GM04503 (cell line): ENCODE measurements at places on chromosomes 4 and X.
A peak's percentile ranks its signal among the peaks of the same experiment; 100 is the strongest.

DNA sequence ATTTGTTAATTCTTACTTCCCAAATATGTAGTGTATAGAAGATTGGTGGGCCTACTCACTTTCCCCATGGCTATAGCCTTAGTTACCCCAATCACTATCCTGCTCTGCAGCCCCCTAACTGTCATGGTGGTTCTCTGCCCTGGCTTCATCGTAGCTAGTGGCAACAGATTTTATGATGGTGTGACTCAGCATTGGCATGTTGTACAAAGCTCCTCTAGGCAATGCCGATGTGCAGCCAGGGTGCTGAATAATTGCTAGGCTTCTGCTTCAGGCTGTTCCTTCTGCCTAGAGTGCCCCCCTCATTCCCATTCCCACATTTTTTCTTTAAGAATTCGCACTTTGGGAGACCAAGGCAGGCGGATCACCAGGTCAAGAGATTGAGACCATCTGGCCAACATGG is 35.2 kb downstream of the AFF2 start:
- no peak for DNase-seq

DNA sequence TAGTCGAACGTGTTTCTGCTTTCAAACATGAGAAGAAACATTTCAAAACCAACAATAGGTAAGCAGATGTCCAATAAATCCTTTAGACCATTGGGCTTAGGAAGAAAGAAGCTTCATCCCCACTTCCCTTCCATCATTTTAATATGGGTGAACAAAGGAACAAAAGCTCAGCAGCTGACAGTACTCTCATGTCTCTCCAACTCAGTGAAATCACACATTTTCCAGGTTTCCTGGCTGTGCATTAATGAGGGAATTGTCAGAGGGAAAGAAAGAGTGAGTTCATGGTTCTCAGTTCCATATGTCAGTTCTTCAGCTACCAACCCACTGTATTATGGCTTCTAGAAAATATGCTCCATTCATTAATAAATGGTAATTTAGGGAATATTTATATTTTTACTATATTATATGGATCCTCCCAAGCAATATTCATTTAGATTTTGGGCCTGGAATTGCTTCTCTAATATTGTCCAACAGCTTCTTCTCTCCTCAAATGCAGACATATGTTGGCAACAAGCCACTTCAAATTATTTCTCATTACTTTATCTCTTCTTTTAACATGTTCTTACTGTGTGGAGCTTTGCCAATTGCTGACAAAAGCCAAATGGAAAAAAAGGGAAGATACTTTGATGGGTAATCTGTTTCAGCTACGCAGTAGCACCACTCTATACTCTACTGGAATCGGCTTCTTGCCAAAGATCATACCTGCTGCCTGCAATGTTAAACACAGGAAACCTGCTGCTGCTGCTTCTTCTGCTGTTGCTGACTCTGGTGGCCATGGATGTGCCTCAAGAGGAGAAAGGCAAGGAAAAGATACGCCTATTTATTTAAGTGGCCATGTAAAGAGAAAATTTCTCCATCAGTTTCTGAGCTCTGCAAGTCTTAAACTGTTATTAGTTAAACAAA is 1757.6 kb downstream of the ARAP2 start:
- no peak for DNase-seq

DNA sequence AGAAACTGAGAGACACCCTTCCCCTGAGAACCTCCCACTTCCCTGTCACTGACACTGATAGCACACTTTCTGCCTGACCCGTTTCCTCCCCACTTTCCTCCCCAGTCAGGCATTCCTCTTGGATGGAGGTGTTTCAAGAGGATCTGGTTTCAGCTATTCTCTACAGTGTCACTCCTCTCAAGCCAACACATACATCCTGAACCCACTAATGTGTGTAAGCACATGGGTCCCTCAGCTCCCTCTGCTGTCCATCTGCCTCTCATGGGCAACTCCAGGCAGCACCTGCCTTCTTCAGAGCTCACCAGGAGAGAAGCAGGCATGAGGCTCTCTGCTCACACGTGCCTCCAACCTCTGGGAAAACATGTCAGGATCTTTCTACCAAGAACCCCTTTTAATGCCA is 207.6 kb downstream of the NAF1 start:
- no peak for DNase-seq

DNA sequence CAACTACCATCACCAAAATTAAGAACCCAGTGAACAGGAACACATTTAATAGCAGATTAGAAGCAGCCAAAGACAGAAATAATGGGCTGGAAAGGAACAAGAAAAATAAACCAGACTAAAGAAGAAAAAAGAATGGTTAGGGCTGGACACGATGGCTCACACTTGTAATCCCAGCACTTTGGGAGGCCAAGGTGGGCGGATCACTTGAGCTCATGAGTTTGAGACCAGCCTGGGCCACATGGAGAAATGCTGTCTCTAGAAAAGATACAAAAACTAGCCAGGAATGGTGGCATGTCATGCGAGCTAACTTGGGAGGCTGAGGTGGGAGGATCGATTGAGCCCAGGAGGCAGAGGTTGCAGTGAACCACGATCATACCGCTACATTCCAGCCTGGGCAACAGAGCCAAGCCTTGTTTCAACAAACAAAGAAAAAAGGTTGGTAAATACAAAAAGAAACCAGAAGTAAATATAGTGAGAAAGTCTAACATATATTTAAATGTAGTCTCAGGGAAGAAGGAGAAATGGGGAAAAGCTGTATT is 102.0 kb downstream of the AFAP1 start:
- DNase-seq, result no peak

DNA sequence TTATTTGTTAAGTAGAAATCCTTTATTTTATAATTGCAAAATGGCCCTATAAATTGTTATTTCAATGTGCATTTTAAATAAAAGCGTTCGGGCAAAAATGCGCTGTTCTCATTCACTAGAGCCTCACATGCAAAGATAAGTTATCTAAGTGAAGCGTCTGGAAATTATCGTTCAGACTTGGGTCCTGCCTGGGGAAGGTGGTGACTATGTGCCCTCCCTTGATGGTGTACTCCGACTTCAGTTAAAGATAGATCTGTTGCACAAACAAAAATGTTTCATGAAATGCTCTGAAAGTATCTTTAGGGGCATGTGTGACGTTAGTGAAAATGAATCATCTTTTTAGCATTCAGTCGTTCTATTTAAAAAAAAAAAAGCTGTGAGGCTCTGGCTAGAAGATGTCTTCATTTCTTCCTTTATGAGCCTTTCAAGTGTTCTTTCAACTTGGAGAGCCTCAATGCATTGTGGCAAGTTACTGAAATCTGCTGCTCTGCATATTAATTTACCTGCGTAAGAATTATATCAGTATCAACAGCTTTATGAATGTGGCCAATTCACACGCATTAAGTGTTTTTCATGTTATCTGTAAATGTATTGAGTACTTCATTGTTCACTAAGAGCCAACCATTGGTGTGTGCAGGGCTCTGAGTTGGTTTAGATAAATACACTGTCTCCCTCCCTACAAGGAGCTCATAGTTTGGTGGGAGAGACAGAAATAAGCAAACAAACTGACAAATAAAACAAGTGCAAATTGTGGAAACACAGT is 83.0 kb downstream of the AFF1 start:
- DNase-seq, result peak; percentile 42

- DNase-seq, result peak; percentile 49
Observed at GRCh38 chrX:134502686-134503085, 42.7 kb downstream of the HPRT1 start.

- DNase-seq, result no peak
Observed at GRCh38 chr4:155530290-155530689, 136.4 kb upstream of the GUCY1A1 start.

DNA sequence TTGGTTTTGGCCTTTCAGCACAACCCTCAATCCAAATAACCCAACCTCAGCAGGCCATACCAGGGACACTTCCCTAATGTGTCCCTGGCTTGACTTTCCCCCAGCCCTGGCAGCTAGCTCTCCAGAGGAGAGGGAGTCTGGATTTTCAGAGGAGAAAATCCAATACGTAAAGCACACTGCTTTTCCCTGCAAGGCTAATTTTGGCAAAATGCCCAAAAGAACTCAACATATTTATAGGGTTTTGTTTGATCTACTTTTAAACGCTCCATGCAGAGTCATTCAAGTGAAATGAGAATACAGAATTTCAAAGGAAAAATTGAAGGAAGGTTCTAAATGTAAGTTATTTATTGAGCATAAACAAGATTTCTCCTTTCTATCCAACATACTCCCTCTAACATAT is 167.2 kb downstream of the SH3KBP1 start:
- DNase-seq, result no peak

DNA sequence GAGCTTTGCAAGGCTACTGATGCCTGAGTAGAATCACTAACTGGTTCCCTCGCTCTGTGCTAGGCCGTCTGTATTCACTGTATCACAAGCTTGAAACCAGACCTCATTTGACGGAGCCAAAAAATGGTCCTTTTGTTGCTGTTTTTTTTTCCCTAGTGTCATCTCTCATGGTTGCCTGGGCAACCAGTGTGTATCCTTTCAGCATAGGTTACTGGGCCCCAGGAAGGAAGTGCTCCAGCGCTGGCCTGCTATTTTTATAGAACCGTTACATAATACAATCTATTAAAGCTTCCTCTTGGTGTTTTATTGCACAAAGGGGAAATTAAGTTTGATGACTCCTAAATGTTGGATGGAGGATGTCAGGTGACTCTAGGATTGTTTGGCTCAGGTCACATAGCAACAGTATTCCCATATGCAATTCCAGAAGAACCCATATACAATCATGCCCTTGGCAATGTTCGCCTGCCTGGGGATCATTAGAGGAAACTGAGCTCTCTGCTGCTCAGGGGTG is 220.4 kb downstream of the SPRY1 start:
- DNase-seq, result no peak

DNA sequence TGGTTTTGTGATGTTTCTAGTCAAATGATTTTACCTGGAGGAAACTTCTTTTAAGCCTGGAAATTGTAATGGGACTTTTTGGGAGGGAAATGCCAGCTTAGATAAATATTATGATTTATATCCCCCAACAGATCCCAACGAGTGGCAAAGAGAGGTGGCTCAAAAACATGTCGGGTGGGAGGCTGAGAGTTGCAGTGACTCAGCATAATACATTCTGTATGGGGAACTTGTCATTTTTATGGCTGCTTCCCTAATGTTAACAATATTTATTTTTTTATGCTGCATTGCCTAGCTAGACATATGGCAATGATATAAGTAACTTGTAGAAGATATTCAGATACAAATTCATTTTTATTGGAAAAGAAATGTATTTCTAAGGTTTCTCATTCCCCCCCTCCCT is 219.0 kb downstream of the ARHGAP10 start:
- no peak for DNase-seq

GRCh38 chr4:149993030-149993429 is 85.2 kb upstream of the DCLK2 start:
- no peak for DNase-seq

- DNase-seq, result no peak
Observed at GRCh38 chrX:125646195-125646594, 326.5 kb downstream of the TEX13C start.

DNA sequence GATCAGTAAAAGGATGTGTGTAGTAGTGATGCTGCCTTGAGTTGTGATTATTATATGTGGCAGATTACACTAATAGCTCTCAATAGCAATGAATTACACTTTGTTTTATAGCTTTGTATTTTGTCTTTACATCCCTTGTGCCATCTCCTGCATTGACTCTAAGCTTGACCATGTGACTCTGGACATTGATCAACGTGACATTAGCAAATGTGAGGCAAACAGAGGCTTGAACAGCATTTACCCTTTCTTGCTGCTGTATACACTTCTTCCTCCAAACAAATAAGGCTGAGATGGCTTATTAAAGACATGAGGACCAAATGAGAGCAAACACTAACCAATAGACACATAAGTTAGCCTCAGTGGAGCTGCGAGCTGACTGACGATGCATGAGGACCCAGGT is 63.5 kb downstream of the MAD2L1 start:
- DNase-seq, result no peak

DNA sequence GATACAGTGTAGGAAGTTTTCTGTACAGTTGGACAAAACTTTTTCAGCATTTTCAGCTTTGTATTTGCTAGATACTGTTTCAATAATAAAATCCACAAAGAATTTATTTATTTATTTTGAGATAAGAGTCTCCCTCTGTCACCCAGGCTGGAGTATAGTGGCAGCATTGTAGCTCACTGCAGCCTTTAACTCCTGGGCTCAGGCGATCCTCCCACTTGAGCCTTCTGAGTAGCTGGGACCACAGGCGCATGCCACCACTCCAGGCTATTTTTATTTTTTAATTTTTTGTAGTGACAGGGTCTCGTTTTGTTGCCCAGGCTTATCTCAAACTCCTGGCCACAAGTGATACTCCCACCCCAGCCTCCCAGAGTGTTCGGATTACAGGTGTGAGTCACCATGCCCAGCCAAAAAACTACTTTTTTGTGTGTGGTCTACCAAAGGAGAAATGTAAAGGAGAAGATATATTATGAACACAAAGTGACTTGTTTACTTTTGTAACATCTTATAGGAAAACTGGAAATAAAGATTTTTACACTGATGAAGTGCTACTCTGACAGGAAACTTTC is 13.0 kb upstream of the SOWAHD start:
- no peak for DNase-seq

DNA sequence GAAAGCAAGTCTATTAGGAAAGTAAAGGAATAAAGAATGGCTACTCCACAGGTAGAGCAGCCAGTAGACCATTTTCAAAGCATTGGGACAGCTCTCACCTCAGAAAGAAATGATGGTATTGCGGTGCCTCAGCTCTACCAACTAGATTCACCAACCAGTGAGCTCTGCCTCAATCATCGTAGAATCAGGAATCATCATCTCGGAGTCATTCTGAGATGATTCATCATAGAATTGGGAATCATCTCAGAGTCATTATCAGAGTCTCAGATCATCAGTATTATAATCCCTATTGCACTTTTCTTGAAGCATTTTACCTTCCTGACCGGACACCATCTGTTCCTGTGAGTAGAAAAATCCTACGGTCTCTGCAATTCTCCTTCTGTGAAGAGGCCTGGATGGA is 17.5 kb upstream of the SAT1 start:
- DNase-seq, result no peak

DNA sequence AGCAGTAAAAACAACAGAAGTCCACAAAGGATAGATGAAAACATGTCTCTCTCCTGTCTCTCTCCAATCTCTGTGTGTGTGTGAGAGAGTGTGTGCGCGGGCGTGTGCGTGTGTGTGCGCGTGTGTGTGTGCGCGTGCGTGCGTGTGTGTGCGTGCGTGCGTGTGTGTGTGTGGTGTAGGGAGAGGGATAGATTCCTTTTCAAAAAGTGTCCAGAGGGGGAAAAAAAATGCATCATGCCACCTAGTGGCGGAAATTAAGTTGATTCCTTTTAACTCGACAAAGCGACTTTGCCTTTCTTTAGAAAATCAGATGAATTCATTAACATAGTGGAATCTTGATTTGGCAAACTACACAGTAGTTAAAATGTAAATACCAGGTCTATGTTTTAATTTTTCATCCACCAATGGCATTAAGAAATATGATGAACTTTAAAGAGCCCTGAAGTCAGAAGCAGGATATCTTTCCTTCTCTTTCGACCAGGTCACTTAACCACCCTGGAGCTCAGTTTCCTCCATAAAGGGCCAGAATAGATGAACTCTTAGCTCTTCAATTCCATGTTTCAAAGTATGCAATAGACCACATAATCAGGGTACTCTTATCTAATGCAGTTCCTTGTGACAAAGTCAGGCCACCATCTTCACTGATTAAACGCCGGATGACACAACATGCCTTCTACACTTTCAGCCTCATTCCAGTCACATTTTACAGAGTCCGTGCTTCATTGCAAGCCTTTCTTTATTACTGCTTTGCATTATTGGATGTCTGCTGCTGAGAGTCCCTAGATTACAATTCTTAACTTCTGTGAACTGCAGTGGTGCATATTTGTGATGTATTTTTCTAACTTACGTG is 162.8 kb downstream of the FBXO8 start:
- DNase-seq, result peak; percentile 39

- DNase-seq, result no peak
Observed at GRCh38 chr4:38587106-38587505, 76.9 kb upstream of the KLF3 start.
